ENCODE measurements at places on chromosomes 7 and 10.

DNA sequence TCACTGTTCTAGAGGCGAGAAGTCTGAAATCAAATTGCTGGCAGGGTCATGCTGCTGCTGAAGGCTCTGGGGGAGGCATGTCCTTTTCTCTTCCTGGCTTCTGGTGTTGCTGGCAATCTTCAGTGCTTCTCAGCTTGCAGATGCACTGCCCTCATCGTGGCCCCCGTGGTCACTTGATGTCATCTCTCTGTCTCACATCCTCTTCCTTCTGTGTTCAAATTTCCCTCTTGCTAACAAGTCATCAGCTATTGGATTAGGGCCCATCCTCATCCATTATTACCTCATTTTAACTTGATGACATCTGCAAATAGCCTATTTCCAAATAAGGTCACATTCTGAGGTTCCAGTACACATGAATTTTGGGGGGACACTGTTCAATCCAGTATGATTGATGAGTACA, 36.6 kb upstream of the SRGN start:
- no peak for DNase-seq

DNA sequence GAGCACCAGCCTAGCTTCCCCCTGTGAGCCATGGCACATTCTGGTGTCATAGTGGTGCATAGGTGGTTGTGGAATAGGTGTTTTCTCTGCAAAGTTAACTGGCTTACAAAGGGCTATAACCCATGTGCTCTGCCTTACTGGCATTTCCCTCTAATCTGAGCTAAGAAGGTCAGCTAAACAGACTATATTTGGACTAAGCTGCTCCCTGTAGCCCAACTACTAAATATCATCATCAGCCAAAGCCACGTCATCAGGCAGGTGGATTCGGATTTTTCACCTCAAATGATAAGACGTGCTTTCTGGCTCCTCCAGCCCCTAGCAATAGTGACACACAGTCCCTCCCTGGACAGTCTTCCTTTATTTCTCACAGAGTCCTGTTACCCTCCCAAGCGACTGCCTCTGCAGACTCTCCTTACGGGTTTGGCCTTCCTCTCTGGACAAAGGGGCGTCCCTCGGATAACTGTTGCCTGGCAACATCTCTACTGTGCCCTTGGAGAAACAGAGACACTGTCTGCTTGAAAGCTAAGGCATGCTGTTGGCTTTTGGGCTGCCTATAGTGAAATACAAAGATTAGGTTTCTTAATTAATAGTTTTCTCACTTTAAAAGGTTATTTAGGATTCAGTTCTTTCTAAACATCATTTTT, 9.1 kb downstream of the SLC13A4 start:
- DNase-seq = no peak

DNA sequence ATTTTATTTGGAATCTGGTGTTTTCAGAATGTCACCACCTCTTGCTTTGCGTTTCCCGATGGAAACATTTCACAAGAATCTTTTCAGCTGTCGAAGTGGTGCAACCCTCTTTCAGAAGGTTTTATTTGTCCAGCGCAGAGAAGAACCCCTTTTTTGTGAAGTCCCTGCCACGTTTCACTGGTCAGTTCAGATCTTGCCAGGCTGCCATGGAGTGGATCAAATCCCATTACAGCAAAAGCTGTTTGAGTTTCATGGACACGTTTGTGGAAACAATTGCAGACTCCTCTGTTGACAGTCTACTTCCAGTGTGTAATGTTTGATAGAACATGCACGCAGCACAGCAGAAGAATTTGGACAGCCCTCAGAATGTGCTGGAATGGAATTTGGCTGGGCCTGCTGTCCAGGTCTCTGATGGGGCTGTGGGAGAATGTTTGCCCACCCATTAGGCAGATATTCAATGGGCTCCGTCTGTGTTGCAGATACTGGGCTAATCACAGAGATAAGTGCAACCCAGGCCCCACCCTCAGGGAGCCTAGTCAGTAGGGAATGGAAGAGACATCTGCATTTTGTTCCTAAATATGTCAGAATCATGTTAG, 143.2 kb downstream of the GRK5 start:
- DNase-seq = no peak

GRCh38 chr7:145584401-145584800, 532.2 kb upstream of the CNTNAP2 start:
- DNase-seq = no peak

DNA sequence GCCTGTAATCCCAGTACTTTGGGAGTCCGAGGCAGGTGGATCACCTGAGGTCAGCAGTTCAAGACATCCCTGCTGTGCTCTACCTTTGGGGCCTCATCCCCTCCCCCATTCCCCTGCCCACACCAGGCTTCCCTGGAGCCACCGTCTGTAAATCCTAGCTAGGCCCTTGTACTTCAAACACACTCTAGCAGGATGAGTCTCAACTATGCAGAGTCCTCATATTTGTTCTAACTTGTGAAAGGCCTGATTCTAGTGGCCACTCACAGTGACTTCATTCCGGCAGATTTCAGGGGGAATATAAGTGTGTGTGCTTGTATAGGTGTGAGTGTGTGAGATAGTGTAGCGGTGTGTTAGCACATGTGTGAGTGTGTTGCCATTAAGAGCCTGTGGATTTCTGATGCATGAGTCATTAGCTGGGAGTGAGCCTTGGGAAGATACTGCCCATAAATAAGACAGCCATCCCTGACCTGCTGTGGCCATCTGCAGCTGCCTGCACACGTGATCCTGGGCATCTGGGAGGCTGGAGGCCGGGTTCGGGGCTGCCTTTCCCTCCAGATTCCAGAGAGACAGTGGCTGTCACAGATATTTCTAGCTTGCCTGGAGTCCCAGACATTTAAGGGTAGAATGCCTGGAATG, 1.7 kb upstream of the NEURL1 start:
- DNase-seq = no peak

GRCh38 chr7:137970253-137970975, 31.5 kb downstream of the CREB3L2 start:
- no peak for DNase-seq

DNA sequence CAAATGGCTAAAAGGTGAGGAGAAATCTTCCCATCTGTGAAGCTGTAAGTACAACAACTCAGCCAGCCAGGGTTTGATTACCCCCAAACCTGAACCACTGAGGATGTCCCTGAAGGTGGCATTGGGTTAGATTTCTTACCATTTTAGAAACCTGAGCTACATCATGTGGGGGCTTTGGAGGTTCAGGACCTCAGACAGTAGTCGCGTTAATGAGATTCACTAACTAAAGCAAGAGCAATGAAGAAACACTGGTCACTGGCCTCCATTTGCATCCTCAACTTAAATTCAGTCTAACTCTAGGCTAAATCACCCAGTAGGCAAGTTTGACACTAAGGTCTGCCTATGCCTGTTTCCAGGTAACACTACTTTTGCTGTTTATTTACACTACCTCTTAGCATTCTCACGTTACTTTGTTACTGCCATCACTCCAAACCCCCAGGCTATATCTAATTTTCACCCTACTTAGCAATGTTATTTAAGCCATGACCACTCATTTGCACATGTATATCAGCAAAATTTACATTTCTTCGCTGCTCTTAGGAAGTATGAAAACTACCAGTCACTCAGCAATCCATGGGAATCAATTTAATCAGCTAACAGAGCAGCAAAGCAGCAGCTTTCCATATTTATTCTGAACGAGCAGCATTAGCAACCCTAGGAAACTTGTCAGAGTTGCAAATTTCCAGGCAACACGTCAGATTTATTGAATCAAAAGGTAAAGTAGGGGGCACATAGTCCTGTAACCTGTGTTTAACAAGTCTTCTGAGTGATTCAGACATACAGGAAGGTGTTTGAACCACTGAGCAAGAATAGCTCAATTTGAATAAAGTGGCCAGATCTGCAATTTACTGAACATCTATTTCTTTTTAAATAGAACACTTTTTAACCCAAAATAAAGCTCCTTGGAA, 788.4 kb upstream of the SORCS1 start:
- DNase-seq = peak; percentile 11

DNA sequence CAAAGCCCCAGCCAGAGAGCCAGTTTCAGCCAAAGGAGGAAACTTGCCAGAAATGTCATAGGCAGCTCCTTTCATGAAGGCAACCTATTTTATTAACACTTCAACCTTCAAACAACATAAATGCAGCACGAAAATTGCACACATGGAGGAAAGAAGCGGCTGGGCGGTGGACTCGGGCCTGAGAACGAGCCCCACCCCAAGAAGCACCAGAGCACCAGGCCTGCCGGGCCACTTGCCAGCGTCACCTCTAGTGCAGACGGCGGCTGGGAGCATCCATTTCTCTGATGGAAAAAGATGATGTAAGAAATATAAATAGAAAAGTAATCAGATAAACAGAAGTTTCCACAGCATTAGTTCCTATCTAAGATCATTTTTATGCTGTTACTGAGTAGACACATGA, 100.0 kb downstream of the TCERG1L start:
- DNase-seq = no peak

GRCh38 chr7:33504266-33504665, 374.9 kb downstream of the BBS9 start:
- DNase-seq = no peak

DNA sequence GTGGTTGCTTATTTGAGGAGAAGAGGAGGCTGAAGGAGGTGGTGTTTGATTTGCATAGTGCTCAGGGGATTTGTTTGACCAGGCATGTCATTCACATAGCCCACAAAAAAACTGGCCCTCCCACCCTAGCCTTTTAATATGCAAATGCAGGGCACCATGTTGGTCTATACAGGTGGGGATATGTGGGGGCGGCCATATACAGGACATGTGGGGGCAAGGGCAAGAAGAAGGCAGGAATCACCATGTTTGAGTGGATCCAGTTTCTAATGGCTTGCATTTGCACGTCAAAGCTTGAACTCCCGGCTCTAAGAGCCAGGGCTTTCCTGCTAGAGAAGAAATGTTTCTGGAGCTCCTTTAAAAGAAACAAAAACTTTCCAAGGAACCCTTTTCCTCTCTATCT, 541.0 kb downstream of the ZWINT start:
- DNase-seq = peak; percentile 57

DNA sequence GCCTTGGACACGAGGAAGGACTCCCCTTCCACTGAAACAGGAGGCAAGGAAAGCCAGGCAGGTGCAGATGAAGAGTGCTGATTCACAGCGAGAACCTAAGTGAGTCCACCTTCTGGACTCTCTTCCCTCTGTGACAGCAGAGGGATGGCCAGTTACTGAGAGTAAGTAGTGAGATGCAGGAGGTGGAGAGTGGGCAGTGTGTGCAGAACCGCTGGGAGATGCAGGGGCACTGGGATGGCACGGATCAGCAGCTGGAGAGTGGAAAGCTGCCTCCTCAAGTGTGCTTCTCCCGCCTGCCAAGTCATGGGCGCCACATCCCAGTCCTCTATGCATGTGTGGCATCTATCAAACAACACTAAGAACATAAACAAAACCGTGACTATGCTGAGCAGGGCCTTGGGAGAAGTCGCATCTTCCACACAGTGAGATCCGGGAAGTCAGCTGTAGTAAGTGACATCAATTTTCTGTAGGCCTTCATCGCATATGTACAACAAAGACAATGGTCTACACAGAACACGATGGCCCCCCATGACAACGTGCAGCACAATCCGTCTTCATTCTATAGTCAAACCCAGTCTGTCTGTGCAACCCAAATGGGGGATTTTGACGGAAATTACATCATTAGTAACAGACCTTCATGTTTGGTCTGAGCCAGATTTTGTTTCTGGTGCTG, 217.4 kb upstream of the KLF14 start:
- DNase-seq = no peak

DNA sequence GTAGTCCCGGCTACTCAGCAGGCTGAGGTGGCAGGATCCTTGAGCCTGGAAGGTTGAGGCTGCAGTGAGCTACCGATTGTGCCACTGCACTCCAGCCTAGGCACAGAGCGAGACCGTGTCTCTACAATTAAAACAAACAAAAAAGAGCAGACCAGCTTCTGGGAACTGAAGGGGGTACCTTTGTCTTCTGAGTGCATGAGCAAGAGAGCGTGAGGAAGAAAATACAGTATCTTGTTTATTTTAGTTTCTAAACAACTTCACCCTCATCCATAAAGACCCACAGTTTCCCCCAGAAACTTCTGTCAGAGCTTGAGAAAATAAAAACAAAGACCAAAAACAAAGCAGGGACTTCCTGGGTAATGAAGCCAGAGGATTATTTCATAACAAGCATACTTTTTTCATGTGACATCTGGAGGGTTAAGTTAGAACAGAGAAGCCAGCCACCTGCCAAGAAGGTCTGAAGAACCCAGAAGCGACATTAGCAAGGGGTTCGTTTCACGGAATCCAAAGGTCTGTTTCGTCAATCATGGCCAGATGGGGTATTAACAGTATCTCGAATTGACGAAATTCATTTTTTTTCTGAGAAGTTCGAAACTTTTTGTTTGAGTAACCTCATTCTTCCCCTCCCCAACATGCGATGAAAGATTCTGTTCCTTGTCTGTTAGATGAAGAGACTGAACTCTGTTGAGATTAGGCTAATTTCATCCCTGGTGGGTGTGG, 10.2 kb upstream of the IL2RA start:
- DNase-seq = no peak

DNA sequence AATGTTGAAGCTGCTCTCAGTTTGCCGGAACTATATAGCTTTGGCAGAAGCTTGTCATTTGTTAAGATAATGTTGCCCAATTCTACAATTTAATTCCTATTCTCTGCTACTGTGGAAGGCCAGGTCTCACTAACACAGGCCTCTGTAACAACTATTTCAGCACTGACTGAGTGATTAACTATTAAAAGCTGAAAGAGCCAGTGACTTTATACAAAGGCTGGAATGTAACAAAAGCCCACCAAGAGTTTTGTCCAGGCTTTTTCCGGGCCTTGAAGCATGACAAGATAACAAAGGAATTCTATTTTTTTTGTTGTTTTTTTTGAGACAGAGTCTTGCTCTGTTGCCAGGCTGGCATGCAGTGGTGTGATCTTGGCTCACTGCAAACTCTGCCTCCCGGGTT, 795.6 kb downstream of the PHTF2 start:
- DNase-seq = no peak

DNA sequence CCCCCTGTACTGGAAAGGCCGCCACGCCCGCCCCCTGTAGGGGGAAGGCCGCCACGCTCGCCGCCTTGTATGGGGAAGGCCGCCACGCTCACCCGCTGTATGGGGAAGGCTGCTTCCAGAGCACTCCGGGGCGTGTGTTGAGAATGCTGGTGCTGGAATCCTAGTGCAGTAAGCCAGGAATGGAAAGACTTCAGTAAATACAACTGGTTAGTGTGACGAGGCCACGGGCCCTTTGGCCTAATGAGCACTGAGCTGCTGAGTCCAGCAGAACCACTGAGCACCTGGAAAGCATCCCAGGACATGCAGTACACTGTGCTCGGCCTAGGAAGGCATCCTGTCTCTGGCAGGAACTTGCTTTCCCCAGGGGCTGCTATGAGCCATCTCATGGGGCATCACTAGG, 398.9 kb downstream of the PTPRN2 start:
- no peak for DNase-seq

GRCh38 chr7:30841801-30842541, 69.7 kb upstream of the AQP1 start:
- no peak for DNase-seq

- no peak for DNase-seq
Measured at GRCh38 chr10:12685261-12686058, 316.1 kb downstream of the CCDC3 start.

DNA sequence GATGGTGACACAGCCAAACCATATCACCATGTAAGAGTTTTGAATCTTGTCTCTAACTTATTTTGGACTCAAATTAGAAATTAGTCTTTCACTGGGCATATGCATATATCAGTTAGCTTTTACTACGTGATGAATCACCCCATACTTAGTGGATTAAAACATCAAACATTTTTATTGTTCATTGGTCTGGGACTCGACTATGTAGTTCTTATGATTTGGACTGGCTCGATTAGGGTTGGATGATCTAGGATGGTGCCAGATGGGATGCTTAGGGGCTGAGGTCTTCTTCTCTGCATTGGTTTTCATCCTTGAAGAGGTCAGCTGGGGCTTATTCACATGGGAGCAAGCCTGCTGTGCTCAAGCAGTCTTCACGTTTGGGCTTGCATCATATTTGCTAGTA, 264.9 kb downstream of the EXOC4 start:
- DNase-seq = no peak
